HFFc6 (cell line): ENCODE measurements at places on chromosomes 7 and 10. TPM values are rescaled to one million over a fixed set of nuclear protein-coding genes. Genes with fewer than 3 reads are reported as not detected.

DNA sequence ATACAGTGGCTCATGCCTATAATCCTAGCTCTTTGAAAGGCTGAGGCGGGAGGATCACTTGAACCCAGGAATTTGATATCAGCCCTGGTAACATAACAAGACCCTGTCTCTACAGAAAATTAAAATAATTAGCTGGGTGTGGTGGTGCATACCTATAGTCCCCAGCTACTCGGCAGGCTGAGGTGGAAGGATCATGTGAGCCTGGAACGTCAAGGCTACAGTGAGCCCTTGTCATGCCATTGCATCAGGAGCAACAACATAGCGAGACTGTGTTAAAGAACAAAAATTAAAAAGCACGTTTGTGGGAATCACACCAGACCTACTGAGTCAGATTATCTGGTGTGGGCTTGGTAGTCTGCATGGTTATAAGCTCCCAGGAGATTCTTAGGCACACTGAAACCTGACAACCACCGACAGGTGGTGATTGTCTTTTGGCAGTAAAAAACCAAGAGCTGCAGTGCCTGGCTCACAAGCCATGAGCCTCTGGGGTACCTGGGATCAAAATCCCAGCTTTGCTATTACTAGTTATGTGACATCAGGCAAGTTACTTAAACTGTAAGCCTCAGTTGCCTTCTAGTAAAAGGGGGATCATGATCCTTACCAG lies 146.9 kb downstream of the SND1 start:
- H3K36me3 ChIP-seq: no peaks in the 10 kb centered on the region
- H3K4me3 ChIP-seq: no peak overlapping the region
- DNase-seq: no peak
- peaks cover 3% of the 10 kb centered on the region; the same call in 1 of the 2 replicates for H3K27me3 ChIP-seq
- H3K27ac ChIP-seq: no peak overlapping the region

GRCh38 chr10:111656066-111656465 lies 527.5 kb downstream of the GPAM start:
- no peak overlapping the region for H3K4me3 ChIP-seq
- H3K27me3 ChIP-seq: no peaks in the 10 kb centered on the region; the same call in 1 of the 2 replicates
- no peaks in the 10 kb centered on the region for H3K4me1 ChIP-seq
- DNase-seq: no peak
- H3K27ac ChIP-seq: no peak overlapping the region
- H3K36me3 ChIP-seq: peaks cover 4% of the 10 kb centered on the region; the same call in 1 of the 2 replicates

GRCh38 chr7:96952974-96953391 lies 52.4 kb upstream of the DLX6 start:
- H3K4me3 ChIP-seq: no peak overlapping the region
- peak; percentile 44 for DNase-seq
- no peaks in the 10 kb centered on the region; the same call in 1 of the 2 replicates for H3K4me1 ChIP-seq
- no peaks in the 10 kb centered on the region for H3K36me3 ChIP-seq

DNA sequence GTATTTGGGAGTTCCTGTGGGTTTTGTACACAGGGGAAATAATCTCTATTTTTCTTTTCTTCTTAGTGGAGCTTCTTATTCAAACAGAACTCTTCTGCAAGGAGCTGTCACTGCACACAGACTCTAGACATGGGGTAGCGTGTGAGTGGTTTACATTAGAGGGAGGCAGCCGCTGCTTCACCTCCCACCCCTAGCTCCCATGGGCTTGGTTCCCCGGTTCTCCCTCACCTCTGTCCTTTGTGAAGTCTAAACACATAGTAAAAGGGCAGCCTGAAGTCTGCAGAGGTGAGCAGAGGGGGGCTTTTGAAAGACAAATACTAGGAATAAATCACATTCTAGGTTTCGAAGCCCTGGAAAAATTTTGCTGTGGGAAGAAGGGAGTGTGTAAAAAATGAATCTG lies 5.5 kb downstream of the ASB4 start:
- H3K27me3 ChIP-seq: peaks cover 3% of the 10 kb centered on the region; the same call in 1 of the 2 replicates
- no peak overlapping the region for H3K27ac ChIP-seq
- H3K4me3 ChIP-seq: no peak overlapping the region
- no peaks in the 10 kb centered on the region for H3K36me3 ChIP-seq
- no peak for DNase-seq

- no peaks in the 10 kb centered on the region for H3K36me3 ChIP-seq
- H3K4me1 ChIP-seq: no peaks in the 10 kb centered on the region
- peaks cover 12% of the 10 kb centered on the region for H3K27me3 ChIP-seq
- H3K4me3 ChIP-seq: no peak overlapping the region
- no peak overlapping the region for H3K27ac ChIP-seq
- no peak for DNase-seq
Measured at GRCh38 chr7:34220506-34221185, 315.3 kb downstream of the BMPER start.

- H3K36me3 ChIP-seq: no peaks in the 10 kb centered on the region
- no peak overlapping the region for H3K4me3 ChIP-seq
- peaks cover 2% of the 10 kb centered on the region; the same call in 1 of the 2 replicates for H3K27me3 ChIP-seq
Measured at GRCh38 chr7:92421676-92422435, 25.4 kb upstream of the GATAD1 start.

- H3K27me3 ChIP-seq: peaks cover 11% of the 10 kb centered on the region
- 0 out of 2 replicates have a peak, but pooled peaks cover 5% of the 10 kb centered on the region for H3K4me1 ChIP-seq
- no peaks in the 10 kb centered on the region for H3K36me3 ChIP-seq
- H3K4me3 ChIP-seq: no peak overlapping the region
- no peak for DNase-seq
- H3K27ac ChIP-seq: no peak overlapping the region
Measured at GRCh38 chr10:29028486-29028885, 260.4 kb upstream of the LYZL1 start.

DNA sequence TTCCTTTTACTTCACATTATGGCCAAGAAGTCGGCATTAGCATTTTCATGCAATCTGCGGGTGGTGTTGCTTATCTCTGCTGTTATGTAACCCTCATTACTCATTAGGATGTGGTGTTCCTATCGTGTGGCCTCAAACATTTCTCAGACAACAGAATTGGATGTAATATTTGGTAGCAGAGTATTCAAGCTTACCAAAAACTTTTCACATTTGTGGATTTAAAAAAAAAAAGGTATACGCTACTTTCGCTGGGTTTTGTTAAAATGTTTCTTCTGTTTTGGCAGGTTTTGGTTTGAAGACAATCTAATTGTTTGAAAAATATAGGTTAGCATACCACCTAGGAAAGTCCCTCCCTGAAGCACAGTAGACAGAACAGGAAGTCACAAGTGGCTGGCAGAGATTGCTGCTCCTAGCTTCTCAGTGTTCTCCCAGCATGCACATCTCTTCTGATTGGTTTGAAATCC lies 128.8 kb downstream of the GATA3 start:
- DNase-seq: no peak
- H3K27me3 ChIP-seq: no peaks in the 10 kb centered on the region
- no peaks in the 10 kb centered on the region for H3K4me1 ChIP-seq
- no peaks in the 10 kb centered on the region for H3K36me3 ChIP-seq
- no peak overlapping the region for H3K27ac ChIP-seq
- H3K4me3 ChIP-seq: no peak overlapping the region

DNA sequence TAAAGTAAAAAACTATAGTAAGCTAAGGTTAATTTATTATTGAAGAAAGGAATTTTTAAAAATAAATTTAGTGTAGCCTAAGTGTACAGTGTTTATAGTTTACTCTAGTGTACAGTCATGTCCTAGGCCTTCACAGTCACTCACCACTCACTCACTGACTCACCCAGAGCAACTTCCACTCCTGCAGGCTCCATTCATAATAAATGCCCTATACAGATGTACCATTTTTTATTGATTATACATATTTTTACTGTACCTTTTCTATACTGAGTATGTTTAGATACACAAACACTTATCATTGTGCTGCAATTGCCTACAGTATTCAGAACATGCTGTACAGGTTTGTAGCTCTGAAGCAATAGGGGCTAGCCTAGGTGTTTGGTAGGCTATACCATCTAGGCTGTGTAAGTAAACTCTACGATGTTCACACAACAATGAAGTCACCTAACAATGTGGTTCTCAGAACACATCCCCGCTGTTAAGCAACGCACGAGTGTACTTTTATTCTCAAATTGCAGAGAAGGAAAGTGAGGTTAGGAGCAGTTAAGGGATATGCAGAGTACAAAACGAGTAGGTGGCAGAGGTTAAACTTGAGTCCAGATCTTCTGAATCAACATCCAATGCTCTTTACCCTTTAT lies 38.9 kb upstream of the PLCE1 start:
- peaks cover 26% of the 10 kb centered on the region for H3K4me1 ChIP-seq
- H3K4me3 ChIP-seq: no peak overlapping the region
- no peaks in the 10 kb centered on the region; the same call in 1 of the 2 replicates for H3K27me3 ChIP-seq
- H3K36me3 ChIP-seq: no peaks in the 10 kb centered on the region; the same call in 1 of the 2 replicates

DNA sequence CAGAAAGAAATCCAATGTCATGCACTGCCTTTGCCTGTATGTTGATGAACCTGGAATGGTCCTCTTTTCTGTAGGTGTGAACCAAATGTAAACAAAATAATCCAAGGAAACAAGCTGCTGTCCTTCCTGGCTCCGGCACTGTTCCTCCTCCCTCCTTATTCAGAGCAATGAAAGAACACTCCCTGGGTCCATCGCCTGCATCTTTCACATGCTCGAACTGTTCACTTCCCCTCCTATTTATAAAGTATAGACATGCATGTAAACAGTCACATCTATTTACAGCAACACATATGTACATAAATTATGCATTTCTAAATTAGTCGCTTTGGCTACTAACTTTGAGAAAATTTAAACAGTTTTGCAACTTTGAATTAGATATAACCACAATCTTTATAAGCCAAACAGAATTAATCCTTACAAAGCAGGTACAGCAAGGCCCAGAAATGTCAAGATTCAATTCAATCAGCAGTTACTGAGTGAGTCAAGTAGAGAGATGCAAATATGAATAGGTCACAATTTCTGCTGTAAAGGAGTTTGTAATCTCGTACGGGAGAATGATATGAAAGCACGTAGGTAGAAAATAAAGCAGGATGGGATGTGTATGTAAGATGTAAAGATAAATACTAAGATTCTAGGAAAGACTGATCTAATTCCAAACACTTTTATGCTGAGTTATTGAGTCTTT lies 162.6 kb downstream of the PIP4K2A start:
- peaks cover 12% of the 10 kb centered on the region; the same call in 1 of the 2 replicates for H3K36me3 ChIP-seq
- no peak overlapping the region for H3K27ac ChIP-seq
- no peak overlapping the region for H3K4me3 ChIP-seq

GRCh38 chr10:14416308-14416700 lies 85.6 kb upstream of the FRMD4A start:
- DNase-seq: no peak
- H3K36me3 ChIP-seq: no peaks in the 10 kb centered on the region
- no peak overlapping the region; the same call in 1 of the 2 replicates for H3K27ac ChIP-seq
- no peak overlapping the region for H3K4me3 ChIP-seq
- peaks cover 38% of the 10 kb centered on the region for H3K4me1 ChIP-seq
- H3K27me3 ChIP-seq: peaks cover 27% of the 10 kb centered on the region; the same call in 1 of the 2 replicates

- H3K27ac ChIP-seq: no peak overlapping the region
- H3K4me1 ChIP-seq: peaks cover 16% of the 10 kb centered on the region
- no peak for DNase-seq
- H3K27me3 ChIP-seq: peaks cover 6% of the 10 kb centered on the region
- H3K4me3 ChIP-seq: no peak overlapping the region
Measured at GRCh38 chr10:32419615-32420014, 26.3 kb upstream of the CCDC7 start.

DNA sequence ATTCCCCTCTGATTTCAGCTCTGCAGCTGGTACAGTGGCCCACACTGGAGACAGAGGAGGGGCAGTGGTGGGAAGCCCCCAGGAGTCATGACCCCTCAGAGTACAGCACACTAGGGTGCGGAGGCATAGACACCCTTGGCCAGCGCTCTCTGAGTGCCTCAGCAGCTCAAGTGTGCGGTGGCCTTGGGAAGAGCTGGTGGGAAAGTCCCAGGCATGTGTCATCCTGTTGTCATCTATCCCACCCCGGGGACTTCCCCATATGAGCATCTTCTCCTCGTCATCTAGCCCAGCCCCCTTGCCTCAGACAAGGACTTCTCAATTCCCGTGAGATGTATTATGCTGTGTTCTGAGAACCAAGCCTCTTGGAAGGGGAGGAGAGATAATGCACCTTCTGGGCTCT lies 15.6 kb upstream of the PPIF start:
- H3K27me3 ChIP-seq: no peaks in the 10 kb centered on the region; the same call in none of the 2 replicates
- peaks cover 40% of the 10 kb centered on the region for H3K4me1 ChIP-seq
- peak overlapping the region; percentile 95 for H3K27ac ChIP-seq
- H3K4me3 ChIP-seq: peak overlapping the region; percentile 57; the same call in 1 of the 2 replicates

- peaks cover 2% of the 10 kb centered on the region; the same call in 1 of the 2 replicates for H3K27me3 ChIP-seq
- H3K36me3 ChIP-seq: no peaks in the 10 kb centered on the region
- H3K4me1 ChIP-seq: no peaks in the 10 kb centered on the region
- H3K27ac ChIP-seq: no peak overlapping the region
Measured at GRCh38 chr7:37117292-37117691, 331.4 kb downstream of the ELMO1 start.

DNA sequence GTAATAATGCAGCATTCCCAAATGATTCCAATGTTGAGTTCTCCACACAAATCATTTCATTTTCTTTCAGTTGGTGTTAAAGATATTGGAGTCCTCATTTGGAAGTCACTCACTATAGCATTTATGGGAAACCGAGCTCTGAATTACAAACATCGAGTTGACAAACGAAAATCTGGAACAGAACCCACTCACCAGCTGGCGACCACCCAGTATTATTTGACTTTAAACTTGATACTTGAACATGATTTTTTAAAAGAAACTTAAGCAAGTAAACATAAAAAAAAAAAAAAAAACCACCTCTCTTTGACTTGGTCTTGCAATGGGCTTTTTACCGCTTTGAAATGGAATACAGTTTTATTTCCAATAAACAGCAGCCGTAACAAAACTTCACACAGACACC lies 576.6 kb upstream of the C7orf33 start:
- H3K27me3 ChIP-seq: no peaks in the 10 kb centered on the region; the same call in 1 of the 2 replicates
- no peak for DNase-seq
- H3K4me1 ChIP-seq: no peaks in the 10 kb centered on the region
- no peaks in the 10 kb centered on the region for H3K36me3 ChIP-seq

DNA sequence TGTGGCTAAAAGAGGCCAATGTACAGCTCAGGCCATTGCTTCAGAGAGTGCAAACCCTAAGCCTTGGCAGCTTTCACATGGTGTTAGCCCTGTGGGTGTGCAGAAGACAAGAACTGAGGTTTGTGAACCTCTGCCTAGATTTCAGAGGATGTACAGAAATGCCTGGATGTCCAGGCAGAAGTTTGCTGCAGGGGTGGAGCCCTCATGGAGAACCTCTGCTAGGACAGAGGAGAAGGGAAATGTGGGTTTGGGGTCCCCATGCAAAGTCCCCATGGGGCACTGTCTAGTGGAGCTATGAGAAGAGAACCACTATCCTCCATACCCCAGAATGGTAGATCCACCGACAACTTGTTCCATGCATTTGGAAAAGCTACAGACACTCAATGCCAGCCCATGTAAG lies 12.4 kb downstream of the SORCS1 start:
- H3K4me3 ChIP-seq: no peak overlapping the region
- H3K36me3 ChIP-seq: peaks cover 7% of the 10 kb centered on the region; the same call in 1 of the 2 replicates
- H3K4me1 ChIP-seq: no peaks in the 10 kb centered on the region
- H3K27ac ChIP-seq: no peak overlapping the region

DNA sequence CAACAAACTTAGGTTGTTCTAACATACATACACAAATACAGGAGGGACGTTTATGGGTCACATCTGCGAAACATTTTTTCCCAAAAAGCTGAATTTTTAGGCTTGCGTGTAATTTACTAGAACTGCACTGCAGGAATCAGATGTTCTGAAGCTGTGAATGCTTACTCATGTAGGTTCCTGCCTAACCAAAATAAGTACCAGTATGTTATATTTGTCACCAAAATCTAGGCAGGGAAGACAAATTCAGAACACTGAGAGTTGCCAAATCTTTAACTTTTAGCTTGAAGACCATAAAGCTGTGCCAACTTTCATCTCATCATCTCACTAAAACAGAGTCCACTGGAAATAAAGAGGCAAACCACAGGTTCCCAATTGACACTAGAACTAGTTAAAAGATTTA lies 5.7 kb downstream of the UBE2H start:
- no peak overlapping the region; the same call in 1 of the 2 replicates for H3K27ac ChIP-seq
- no peak overlapping the region for H3K4me3 ChIP-seq
- H3K36me3 ChIP-seq: peaks cover 16% of the 10 kb centered on the region
- H3K27me3 ChIP-seq: peaks cover 5% of the 10 kb centered on the region

The RSPH10B2 gene
- 0.21 TPM in 1 of 3 replicates, not detected in the others for total RNA-seq

The MMD2 gene
- not detected in 3 replicates for total RNA-seq

The TMEM213 gene
- not detected in 3 replicates for total RNA-seq
